ENCODE measurements at places on chromosomes 1 and 21.
A peak's percentile ranks its signal among the peaks of the same experiment; 100 is the strongest.

DNA sequence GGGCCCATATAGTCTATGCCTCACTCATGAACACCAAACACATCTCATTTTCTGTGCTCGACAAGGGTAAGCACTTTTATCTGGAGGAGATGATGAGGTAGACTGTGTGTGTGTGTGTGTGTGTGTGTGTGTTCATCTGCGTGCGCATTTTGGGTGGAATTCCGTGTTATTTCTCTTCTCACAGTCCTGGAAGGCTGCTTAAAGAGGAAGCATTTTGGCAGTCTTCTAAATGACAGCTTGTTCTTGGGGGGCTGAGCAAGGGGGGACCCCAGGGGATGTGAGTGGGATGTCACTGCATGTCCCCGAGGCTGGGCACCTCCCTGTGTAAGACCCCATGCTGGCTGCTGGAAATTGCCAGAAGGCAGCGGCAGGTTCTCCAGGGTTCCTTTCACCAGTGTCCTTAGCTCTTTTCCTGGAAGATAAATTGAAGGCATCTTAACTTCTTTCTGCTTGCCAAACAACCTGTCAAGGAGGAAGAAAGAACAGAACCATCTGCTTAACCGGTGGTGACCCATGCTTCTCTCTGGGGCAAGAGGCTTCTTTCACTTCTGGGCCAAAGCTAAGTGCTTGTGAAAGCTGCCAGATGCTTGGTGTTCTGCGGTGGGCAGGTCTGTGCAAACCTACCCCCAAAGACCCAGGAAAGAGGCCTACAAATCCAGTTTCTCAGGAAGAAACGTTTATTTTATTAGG, 9.9 kb upstream of the RD3 start:
- no peak for DNase-seq

DNA sequence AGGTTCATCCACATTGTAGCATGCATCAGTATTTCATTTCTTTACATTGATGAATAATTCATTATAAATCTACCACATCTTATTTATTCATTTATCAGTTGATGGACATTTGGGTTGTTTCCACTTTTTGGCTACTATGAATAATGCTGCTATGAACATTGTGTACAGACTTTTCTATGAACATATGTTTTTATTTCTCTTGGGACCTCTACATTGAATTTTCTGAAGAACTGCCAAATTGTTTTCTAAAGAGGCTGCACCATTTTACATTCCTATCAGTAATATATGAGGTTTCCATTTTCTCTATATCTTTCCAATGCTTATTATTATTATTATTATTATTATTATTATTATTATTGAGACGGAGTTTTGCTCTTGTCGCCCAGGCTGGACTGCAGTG, 81.3 kb upstream of the SELENON start:
- DNase-seq = no peak

GRCh38 chr1:23103001-23103889, 65.4 kb downstream of the LUZP1 start:
- DNase-seq = peak; percentile 73

GRCh38 chr1:225670356-225670755, 17.4 kb upstream of the ENAH start:
- no peak for DNase-seq

DNA sequence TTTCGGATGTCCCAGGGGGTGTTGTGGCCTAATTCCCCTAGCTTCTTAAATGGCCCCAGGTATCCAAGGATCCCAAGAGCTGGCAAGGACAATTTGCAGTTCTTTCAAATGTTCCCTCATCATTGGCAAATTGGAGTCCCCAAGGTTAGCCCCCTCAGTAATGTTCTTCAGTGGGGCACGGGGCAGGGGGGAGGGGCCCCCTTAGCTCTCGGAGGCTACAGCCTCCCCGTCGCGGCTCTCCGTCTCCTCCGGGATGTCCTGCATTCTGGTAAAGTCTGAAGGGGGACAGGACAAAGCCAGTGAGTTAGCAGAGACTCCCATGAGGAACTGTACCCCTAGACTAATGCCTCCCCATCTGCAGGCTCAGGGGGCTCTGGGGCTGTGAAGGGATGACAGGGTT, 6.3 kb downstream of the RXFP4 start:
- no peak for DNase-seq

DNA sequence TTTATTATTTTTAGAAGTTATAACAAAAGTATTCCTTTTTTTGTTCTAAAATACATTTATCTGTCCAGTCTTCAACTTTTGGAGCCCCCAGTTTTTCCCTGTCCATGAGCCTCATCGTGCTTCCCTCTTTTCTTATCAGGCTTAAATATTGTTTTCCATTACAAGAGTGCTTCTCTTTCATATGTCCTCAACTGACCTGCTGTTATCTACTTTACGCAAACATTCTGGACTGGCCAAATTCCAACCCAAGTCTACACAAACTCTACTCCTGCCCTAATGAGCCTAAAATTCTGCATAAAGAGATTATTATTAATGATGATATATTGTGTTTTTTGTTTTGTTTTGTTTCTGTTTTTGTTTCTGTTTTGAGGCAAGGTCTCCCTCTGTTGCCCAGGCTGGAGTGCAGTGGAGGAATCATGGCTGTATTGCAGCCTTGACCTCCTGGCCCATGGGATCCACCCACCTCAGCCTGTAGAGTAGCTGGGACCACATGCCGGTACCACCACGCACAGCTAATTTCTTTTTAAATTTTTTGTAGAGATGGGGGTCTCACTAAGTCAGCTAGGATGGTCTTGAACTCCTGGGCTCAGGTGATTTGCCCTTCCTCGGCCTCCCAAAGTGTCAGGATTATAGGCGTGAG, 318.8 kb upstream of the NEGR1 start:
- DNase-seq = no peak

DNA sequence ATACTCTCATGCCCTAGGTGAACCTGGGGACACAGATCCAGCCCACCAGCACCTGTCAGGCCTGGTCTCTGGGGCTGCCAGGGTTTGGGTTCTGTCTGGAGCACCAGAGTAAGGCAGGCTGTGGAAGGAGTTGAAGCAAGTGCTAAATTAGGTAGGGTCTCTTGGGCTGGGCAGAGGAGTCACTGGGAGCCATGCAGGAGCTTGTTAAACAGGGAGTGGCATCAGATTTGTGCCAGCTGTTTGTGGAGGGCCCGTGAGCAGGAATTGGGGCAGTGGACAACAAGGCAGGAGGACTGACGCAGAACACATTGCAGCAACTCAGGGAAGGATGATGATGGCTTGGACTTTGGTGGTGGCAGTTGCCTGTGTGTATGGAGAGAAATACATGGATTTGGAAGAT, 56.3 kb downstream of the PTPRF start:
- no peak for DNase-seq

DNA sequence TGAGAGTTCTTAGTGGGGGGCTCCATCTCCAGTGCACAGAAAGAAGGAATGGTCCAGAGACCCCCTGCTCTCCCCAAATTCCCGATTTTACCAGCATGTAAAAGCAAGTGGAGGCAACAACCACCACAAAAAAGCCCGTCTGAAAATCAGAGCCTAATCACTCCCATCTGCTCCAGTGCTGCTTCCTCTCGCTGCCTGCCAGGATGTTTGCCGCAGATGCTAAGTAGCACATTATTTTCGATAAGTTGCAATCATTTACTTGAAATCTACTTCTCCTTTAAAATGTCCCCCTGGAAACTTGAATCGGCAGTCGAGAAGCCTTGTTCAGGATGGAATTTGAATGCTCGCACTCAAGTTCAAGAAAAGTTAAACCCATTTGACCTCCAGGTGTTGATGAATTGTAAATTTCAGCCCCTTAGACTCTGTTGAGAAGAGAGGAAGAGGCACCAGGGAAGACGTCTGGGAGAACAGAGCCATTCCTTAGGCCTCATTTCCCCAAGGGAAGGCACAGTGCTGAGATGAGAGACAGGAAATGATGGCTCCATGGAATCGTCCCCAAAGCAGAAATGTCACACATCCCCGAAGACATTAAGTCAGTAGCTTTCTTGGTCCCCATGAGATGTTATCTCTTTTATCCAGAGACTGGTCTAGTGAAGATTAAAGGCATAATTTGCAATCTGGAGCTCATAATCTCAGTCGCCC, 221.3 kb downstream of the PBX1 start:
- no peak for DNase-seq

GRCh38 chr1:113551728-113552127, 161.4 kb downstream of the MAGI3 start:
- DNase-seq = no peak

DNA sequence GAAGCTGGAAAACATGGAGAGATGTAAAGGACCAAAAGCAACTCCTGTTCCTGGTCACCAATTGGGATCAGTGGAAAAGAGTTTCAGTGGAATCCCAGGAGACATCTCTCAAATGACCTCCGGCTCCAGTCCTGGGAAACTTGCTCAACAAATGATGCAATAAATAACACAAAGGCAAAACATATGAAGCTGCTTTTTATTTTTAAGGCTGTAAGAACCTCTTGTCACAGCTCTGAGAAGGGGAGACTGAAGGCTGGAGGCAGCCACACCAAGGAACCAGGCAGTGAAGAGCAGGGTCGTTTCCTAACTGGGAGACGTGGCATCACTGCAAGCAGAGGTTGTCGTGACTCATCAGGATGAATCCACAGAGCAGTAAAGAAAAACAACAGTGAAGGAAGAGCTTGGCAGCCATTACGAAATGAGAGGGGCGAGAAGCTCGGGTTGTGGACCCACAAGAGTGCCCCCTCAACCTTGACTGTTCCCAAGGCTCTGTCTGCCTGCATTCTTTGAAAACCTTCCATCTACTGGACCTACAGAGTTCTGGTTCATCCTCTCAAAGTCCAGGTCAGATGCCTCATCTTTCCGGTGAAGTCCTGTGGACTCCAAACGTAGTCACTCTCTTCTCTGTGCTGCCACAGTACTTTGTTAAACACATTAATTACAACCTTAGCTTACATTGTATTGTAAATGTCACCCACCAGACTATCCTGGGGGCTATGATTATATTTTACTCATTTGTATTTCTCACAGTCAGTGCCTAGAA, 32.1 kb downstream of the JAK1 start:
- DNase-seq = no peak

GRCh38 chr1:210301615-210302000, 27.1 kb upstream of the HHAT start:
- DNase-seq = no peak

GRCh38 chr1:234528074-234528865, 49.3 kb upstream of the TARBP1 start:
- peak; percentile 58 for DNase-seq

DNA sequence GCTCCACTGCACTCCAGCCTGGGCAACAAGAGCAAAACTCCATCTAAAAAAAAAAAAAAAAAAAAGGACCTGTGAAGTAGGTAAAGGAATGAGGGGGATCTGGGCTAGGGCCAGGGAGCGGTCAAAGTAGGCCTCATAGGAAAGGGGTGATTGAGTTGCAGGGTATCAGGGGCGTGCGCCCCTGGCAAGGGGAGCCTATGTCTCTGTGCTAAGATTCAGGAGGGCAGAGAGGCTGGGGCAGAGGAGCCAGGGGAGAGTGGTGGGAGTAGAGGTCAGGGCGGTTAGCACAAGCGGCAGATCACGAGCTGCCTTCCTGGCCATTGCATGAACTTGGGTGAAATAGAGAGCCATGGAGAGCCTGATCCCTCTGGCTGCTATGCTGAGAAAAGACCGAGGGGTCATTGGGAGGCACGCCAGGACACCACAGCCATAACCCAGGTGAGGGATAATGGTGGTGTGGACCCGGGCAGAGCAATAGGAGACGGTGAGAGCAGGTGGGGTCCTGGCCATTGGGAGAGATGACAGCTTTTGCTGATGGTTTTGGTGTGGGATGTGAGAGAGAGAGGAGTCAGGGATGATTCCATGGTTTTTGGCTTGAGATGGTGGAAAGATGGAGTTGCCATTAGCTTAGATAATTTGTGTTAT, 30.6 kb upstream of the CSF1 start:
- DNase-seq = no peak

DNA sequence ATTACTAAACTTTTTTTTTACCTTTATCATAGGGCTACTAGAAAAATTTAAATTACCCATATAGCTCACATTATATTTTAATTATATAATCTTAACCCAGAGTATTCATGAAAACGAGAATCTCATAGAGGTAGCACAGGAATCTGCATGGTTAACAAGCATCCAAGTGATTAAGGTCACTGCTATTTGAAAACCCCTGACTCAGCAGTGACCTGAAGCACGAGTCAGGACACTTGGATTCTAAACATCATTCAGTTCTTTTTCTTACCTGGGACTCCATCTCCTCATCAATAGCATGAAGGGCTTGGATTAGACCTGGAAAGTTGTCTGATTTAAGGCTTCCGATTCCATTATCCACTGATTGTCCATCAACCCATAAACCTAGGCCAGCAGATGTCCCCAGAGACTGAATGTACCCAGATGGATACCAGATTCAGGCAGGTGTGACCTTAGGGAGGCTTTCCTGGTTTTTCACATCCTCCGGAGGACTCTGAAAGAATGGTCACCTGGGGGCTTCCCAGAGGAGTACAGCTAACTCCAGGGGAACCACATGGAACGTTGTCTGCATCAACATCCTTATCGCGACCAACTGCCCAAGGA, 174.3 kb downstream of the SETD4 start:
- DNase-seq = no peak

GRCh38 chr1:230849451-230850224, 18.7 kb downstream of the C1orf198 start:
- no peak for DNase-seq

DNA sequence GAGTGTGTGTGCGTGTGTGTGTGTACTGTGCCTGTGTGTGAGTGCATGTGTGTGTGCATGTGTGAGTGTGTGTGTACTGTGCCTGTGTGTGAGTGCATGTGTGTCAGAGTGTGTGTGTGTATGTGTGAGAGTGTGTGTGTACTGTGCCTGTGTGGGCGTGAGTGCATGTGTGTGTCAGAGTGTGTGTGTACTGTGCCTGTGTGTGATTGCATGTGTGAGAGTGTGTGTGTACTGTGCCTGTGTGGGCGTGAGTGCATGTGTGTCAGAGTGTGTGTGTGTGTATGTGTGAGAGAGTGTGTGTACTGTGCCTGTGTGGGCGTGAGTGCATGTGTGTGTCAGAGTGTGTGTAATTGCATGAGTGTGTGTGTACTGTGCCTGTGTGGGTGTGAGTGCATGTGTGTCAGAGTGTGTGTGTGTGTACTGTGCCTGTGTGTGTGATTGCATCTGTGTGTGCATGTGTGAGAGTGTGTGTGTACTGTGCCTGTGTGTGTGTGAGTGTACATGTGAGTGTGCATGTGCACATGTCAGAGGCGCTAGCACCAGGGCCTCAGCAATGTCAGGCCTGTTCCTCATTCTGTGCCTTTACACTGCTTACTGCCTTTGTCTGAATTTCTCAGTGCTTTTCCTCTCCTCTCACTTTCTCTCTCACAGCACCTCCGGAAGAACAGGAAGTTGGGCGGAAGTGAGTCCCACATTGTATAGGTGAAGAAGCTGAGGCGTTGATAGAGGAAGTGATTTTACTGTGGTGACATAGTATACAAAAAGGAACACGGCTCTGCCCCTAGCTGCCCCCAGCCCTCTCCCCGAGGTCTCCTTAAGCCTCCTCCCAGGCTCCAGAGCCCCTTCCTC, 4.9 kb downstream of the SLC5A9 start:
- DNase-seq = no peak

- no peak for DNase-seq
These were observed 54.2 kb downstream of the FOXJ3 start for GRCh38 chr1:42280821-42281220.
